ENCODE measurements at places on chromosomes 3 and 15. TPM values are rescaled to one million over a fixed set of nuclear protein-coding genes. Genes with fewer than 3 reads are reported as not detected.
A peak's percentile ranks its signal among the peaks of the same experiment; 100 is the strongest.

UBA7 gene
- 139 TPM for total RNA-seq

CPNE9 gene
- not detected for total RNA-seq

LRRC31 gene
- total RNA-seq, result not detected

GRCh38 chr3:128936341-128936740 lies 56.9 kb downstream of the ACAD9 start:
- no peaks in the 10 kb centered on the region for H3K36me3 ChIP-seq
- no peak overlapping the region for H3K27ac ChIP-seq
- no peaks in the 10 kb centered on the region for H3K4me1 ChIP-seq
- peaks cover 52% of the 10 kb centered on the region for H3K27me3 ChIP-seq

- no peak for DNase-seq
- no peaks in the 10 kb centered on the region for H3K36me3 ChIP-seq
- no peaks in the 10 kb centered on the region for H3K4me1 ChIP-seq
- no peak overlapping the region for H3K27ac ChIP-seq
Measured at GRCh38 chr3:137468446-137468845, 295.7 kb upstream of the SOX14 start.

DNA sequence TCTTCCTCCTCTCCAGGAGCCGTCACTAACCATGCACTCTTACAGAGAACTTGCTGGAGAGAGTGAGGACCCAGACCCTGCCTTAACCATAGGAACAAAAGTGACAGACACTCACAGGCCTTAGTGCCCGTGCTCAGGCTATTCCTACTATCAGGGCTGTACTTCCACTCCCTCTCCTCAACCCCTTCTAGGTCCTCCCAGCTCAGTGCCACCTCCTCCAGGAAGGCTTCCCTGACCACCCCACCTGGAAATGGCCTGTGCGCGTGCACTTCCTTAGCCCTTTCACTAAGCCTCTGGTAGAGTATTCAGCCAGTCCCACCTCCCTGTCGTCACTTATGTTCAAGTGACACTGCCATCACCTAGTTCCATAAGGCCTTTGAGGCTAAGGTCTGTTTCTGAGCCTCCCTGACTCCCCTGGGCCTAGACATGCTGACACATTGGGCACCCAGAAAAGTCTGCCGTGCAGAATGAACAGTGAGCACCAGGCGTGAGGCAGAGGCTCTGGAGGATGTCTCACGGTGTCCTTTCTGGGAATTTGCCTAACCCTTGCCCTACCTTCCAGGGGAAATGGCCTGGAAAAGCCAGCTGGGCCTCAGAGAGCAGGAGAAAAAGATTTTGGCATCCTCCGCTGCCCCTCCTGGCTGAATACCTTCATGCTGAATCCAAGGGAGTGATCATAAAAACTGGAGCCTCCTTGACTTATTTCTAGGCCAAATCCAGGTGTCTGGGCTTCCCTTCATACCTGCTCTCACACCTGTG lies 108.6 kb upstream of the SMAD3 start:
- no peak overlapping the region for H3K27ac ChIP-seq
- no peaks in the 10 kb centered on the region for H3K27me3 ChIP-seq
- H3K4me3 ChIP-seq, result no peak overlapping the region
- no peak for DNase-seq

- no peak for DNase-seq
- peaks cover 5% of the 10 kb centered on the region for H3K27me3 ChIP-seq
- H3K36me3 ChIP-seq, result peaks cover 3% of the 10 kb centered on the region
Measured at GRCh38 chr3:160450846-160451245, 1.3 kb upstream of the TRIM59 start.

DNA sequence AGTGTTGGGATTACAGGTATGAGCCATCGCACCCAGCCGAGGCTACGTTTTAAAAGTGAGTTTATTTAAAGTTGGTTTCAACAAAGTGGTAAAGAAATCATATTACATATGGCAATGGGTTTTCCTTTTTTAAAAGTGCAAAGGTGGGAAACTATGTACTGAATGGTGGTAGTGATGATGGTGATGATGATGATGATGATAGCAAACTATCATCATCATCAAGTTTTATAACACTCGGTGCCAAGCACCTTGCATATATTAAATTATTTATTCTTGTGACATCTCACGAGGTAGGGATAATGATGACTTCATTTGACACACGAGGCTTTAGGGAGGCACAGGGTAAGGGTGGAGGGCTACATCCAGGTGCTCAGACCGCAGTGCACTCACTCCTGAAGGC lies 64.3 kb downstream of the BDH1 start:
- no peaks in the 10 kb centered on the region for H3K27me3 ChIP-seq
- no peak for DNase-seq
- peaks cover 46% of the 10 kb centered on the region for H3K4me1 ChIP-seq
- no peak overlapping the region for H3K27ac ChIP-seq
- H3K36me3 ChIP-seq, result no peaks in the 10 kb centered on the region

- no peaks in the 10 kb centered on the region for H3K27me3 ChIP-seq
- no peak overlapping the region for H3K4me3 ChIP-seq
- DNase-seq, result no peak
Measured at GRCh38 chr3:49705390-49705960, 14.0 kb downstream of the AMIGO3 start.

- DNase-seq, result no peak
- H3K4me3 ChIP-seq, result no peak overlapping the region
- H3K4me1 ChIP-seq, result peaks cover 45% of the 10 kb centered on the region
- peaks cover 3% of the 10 kb centered on the region for H3K36me3 ChIP-seq
Measured at GRCh38 chr3:36215241-36215640, 165.1 kb upstream of the STAC start.

IL5RA gene
- total RNA-seq, result not detected

GRCh38 chr3:123297627-123297899 lies 95.8 kb downstream of the SEC22A start:
- H3K4me3 ChIP-seq, result no peak overlapping the region
- no peaks in the 10 kb centered on the region for H3K36me3 ChIP-seq
- no peak for DNase-seq
- no peak overlapping the region for H3K27ac ChIP-seq
- H3K4me1 ChIP-seq, result no peaks in the 10 kb centered on the region
- peaks cover 33% of the 10 kb centered on the region for H3K27me3 ChIP-seq

DNA sequence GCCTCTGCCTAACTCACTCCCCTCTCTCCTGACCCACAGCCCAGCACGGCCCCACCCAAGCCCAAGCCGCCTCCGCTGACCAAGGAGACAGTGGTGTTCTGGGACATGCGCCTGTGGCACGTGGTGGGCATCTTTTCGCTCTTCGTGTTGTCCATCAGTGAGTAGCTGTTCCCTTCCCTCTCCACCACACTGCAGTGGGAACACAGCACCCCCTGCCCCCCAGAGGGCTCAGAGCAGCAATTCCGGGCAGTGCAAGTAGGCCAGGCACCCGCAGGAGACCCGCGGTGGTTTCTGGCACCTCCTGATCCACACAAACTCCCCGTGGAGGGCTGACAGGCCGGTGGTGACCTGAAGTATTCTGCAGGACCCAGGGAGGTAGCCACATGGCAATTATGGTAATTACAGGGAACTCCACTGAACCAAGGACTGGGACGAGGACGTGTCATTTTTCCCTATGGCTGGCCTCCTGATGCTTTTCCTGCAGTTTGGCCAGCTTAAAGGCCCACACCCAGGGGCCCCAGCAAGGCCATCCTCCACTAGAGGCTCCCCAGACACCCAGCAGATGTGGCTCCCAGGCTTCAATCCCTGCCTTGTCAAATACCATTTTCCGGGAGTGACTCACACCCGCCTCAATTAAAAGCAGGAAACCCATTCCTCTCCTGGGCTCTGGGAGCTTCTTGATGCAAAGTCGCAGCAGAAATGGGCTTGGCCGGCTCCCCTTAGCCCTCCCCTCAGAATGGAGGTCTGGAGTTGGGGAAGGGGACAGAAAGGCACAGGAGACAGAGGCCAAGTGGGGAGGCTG lies 4.8 kb downstream of the TMIE start:
- no peak for DNase-seq
- peaks cover 24% of the 10 kb centered on the region for H3K27me3 ChIP-seq
- no peak overlapping the region for H3K4me3 ChIP-seq
- peaks cover 16% of the 10 kb centered on the region for H3K4me1 ChIP-seq
- H3K27ac ChIP-seq, result peak overlapping the region; percentile 47

DNA sequence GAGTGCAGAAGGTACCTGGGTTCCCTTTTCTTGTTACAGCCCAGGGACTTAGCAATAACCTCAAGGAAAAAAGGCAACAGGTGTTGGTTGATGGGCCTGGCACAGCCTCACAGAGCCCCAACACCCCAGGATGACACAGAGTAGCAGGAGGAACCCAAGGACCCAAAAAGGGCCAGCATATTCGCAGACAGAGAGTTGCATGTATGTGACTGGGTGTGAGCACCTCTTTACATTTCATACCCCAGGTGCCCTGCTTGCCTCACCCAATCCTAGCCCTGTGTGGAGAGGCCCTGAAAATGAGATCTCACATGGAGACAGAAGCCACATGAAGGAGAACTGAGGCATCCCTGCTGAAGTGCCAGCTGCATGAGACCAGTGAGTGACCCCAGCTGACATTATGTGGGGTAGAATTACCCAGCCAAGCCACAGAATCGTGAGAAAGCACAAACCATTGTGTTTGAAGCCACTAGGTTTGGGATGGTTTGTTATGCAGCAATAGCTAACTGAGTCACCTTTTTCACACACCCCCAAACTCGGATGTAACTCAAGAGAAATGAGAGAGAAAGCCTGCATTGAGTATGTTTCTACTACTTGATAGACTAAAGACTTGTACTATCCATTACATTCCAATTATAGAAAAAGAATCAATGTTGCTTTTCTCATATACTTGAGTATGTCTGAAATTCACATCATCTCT lies 26.2 kb upstream of the HHATL start:
- no peak for DNase-seq
- no peak overlapping the region for H3K27ac ChIP-seq
- no peak overlapping the region for H3K4me3 ChIP-seq

DNA sequence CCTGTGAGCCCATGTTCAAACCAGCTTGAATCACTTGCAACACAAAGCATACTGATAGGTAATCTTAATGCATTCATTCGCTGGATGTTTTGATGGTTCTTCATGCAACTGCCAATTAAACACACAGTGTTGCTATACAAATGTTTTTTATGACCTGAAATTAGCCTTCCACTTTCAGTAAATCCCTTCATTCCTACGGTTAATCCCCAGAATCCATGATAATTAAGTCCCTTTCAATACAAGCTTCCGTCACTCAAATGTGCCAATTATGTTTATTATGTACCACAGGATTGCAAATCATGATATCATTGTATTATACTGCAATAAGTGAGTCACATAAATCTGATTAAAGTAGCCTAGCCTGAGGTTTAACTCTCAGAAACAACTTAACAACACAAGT lies 14.5 kb upstream of the LYZL4 start:
- peaks cover 39% of the 10 kb centered on the region for H3K27me3 ChIP-seq
- no peak overlapping the region for H3K4me3 ChIP-seq
- H3K27ac ChIP-seq, result no peak overlapping the region
- no peaks in the 10 kb centered on the region for H3K36me3 ChIP-seq
- no peaks in the 10 kb centered on the region for H3K4me1 ChIP-seq

SRGAP3 gene
- 68.6 TPM for total RNA-seq

DNA sequence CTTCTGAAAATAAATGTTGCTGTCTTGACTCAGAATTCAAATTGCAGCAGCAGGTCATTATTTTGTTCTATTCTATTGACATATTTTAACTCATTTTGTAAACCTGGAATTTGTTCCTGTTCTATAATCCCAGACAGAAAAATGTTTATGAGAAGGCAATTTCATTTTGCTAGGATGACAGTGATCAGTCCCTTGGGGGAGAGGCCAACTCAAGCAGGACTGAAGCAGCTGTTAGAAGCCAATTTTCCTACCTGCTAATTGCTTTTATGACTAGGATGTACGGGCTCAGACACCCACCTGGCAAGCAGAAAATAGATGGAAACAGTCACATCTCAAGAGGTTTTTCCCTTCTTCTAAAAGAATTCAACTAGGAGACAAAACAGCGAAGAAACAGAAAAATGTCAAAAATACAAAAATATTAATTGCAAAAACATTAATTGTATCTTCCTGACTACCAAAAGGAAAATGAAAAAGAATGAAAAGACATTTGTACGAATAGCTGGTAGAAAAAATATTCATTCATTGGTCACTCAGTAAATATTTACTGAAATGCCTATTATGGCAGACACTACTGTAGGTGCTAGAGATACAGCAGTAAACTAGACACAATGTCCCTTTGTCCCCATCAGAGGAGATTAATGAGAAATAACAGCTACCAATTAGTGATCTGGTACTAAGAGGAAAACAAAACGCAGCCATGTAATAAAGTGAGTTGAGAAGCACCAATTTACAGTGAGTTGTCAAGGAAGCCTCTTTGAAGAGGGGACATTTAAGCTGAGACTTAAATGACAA lies 73.5 kb downstream of the PEAK1 start:
- H3K4me1 ChIP-seq, result peaks cover 7% of the 10 kb centered on the region
- H3K27ac ChIP-seq, result no peak overlapping the region
- H3K4me3 ChIP-seq, result no peak overlapping the region
- H3K27me3 ChIP-seq, result no peaks in the 10 kb centered on the region
- no peak for DNase-seq

DNA sequence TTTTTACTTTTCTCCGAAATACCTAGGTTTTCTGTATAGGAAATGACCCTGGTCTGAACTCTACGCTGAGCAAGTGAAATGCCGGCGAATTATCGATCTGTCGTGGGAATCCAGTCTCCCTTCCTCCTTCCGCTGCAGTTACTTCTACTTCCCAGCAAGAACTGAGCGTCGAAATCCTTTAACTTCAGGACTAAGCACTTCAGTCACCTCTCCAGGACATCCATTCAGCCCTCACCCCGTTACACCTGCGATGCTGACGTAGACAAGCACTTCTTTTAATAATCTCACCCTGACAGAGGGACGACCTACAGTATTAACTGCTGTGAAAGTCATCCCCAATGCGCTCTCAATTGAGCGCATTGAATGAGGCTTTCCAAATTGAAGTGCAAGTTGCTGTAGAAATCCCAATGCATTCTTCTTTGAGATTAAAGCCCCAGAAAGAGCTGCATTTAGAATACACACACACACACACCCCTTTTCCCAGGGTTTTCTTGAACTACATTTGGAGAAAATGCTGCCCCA lies 1.3 kb downstream of the TOP2B start:
- no peaks in the 10 kb centered on the region for H3K36me3 ChIP-seq
- H3K4me1 ChIP-seq, result peaks cover 52% of the 10 kb centered on the region
- H3K27me3 ChIP-seq, result no peaks in the 10 kb centered on the region
- peak overlapping the region; percentile 97 for H3K4me3 ChIP-seq
- H3K27ac ChIP-seq, result peak overlapping the region; percentile 97

- H3K27me3 ChIP-seq, result no peaks in the 10 kb centered on the region
- H3K36me3 ChIP-seq, result peaks cover 7% of the 10 kb centered on the region
- peaks cover 36% of the 10 kb centered on the region for H3K4me1 ChIP-seq
- no peak for DNase-seq
- H3K4me3 ChIP-seq, result no peak overlapping the region
Measured at GRCh38 chr3:99868311-99868646, 50.6 kb downstream of the CMSS1 start.

GRCh38 chr3:111998636-111999483 lies at the start of gene TAGLN3:
Gene TAGLN3, plus strand, starts transcription at chr3:111998922. Its CDS starts 501 bp downstream, at chr3:111999423.
- peaks cover 26% of the 10 kb centered on the region for H3K27me3 ChIP-seq
- H3K4me1 ChIP-seq, result peaks cover 20% of the 10 kb centered on the region
- peak within 1 kb of the TSS; percentile 78 for H3K4me3 ChIP-seq
- DNase-seq, result no peak
- no peak within 1 kb of the TSS for H3K27ac ChIP-seq

NMNAT3 gene
- 13.6 TPM for total RNA-seq

- no peak for DNase-seq
- no peaks in the 10 kb centered on the region for H3K36me3 ChIP-seq
- H3K27me3 ChIP-seq, result no peaks in the 10 kb centered on the region
- no peak overlapping the region for H3K4me3 ChIP-seq
Measured at GRCh38 chr15:44092221-44092620, 102.8 kb downstream of the FRMD5 start.

ZNF385D gene
- total RNA-seq, result 3.7 TPM

- no peak overlapping the region for H3K4me3 ChIP-seq
- no peaks in the 10 kb centered on the region for H3K36me3 ChIP-seq
- H3K4me1 ChIP-seq, result peaks cover 12% of the 10 kb centered on the region
- H3K27me3 ChIP-seq, result no peaks in the 10 kb centered on the region
Measured at GRCh38 chr3:155069729-155070128, 10.4 kb upstream of the MME start.
